Kidney (tissue), 22 donors: ENCODE measurements at places on chromosomes 2 and 18.

DNA sequence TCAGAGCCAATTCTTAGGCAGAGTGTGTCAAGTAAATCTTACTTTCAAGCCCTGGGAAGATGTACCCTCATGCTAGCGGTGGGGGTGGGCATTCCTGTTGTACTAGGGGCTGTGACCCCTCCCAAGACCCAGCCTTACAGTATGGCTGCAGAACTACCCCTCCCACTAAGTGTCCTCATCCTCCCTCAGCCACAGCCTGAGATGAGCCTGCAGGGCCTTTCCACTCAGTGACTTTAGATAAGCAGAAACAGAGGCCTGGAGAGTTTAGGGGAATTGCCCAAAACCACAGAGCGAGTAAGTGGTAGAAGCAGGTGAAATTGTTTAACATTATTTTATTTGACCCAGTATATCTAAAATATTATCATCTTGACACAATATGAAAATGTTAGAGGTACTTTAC, 36.6 kb downstream of the TTC32 start:
- no peak for DNase-seq

GRCh38 chr2:221310730-221311129, 261.4 kb downstream of the EPHA4 start:
- DNase-seq = no peak

GRCh38 chr18:23793985-23794867, 105.0 kb downstream of the LAMA3 start:
- no peak for DNase-seq

DNA sequence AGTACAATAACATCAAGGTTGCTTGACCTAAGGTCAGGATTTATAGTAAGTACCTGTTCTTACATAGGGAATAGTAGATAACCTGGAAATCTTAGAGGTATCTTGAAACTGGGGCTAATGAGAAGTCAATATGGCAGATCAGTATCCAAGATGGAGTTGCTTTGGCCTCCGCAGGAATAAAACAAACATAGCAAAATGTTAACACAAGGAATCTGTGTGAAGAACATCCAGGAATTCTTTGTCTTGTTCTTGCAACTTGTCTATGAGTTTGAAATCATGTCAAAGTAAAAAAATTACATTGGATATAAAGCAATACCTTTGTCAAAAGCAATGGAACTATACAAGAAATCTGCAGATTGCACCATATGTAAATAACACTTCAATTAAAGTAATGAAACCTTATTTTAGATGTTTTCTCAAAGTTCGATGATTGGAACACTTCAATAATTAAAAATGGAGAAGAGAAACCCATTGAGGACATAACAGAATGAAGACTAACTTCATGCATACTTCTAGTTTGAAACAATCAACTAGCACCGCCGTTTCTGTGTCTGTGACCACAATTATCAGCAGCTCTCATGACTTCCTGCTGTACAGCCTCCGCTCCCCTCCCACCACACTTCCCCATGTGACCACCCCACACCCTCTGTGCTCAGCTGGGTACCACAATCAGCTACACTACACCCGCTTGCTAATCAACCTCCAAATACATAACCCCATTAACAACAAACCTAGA, 27.6 kb downstream of the C2orf76 start:
- DNase-seq = peak; percentile 65

- no peak for DNase-seq
Measured at GRCh38 chr2:32832821-32833220, 113.9 kb upstream of the LTBP1 start.

- DNase-seq = no peak
Measured at GRCh38 chr2:33111002-33111446, 164.3 kb downstream of the LTBP1 start.

DNA sequence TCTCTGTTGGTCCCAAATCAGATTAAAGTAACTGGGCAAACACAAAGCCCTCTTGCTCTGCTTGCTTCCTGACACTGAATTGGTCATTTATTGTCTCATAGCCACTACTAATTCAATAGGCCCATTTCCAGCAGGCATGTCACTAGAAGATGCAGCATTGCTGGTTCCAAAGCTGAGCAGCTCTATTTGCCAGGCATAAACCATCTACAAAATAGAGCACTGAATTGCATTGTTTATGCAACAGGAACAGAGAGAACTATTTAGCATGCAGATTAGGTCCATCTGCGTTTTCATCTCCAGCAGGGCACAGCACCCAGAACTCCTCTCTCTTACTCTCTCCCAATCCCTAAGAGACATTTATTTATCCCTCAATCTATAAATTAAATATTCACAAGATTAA, 227.6 kb downstream of the SUCLG1 start:
- no peak for DNase-seq

DNA sequence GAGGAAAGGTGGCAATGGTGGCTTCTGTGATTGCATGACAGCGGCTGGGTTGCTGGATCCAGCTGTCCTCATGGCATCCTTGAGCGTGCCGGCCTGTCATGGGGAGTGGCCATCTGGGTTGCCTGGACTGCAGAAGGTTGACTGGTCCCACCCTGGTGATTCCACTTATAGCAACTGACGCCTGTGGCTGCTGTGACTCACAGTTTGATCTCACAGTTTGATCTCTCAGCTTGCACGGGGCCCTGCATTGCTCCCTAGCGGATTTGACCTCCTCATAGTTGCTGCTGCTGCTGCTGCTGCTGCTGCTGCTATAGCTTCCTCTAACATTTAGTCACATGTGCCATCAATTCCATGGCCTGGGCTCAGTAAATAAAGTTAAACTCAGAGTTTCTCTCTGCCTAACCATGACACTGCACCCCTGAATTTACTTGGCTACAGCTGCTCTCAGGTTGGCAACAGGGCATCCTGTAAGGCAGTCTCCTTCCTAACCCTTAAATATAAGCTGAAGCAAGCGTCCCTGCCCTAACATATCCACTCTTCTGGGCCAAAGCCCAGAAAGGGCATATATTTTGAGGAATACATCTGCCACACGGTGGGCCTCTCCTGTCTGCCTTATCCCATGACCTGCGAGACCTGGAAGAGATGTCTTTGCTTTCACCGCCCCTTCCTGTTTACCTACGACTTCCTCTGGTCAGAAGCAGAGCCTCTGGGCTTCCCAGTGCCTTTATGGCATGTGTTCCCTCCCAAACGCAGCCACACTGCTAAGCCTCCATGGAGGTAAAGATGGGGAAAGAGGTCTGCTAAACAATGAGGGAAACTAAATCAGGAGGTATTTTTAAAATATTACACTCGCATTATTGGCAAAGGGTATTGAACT, 37.8 kb upstream of the CCDC150 start:
- no peak for DNase-seq

GRCh38 chr2:134277223-134277622, 23.4 kb downstream of the MGAT5 start:
- DNase-seq = no peak

DNA sequence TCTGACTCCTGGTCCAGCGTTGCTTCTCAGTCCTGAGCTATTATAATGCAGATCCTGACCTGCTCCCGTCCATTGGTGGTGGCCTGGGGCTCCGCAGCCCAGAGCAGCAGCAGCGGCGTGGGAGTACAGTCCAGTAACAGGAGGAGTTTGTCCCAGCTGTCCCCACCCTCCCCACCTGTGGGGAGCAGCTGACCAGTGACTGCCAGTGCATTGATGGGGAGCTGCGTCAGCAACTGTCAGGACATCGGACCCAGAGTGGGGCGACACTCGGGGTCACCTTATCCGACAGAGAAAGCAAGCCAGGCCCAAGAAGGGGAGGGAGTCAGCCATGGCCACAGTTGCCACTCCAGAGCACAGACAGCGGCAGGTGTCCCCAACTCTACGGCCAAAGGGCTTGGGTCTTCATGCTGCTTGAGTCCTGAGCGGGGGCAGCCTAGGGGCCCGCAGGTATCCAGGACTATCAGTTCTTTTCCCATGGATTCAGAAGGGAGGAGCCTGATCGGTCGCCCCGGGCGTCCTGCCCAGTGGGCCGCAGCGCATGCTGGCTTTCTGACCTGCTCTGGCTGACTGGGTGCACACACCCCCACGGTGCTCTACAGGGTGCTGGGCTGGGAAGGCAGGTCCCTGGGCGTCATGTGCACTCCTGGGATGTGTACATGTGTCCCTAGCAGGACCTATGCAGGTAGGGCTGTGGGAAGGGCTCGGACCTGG, 29.7 kb downstream of the DNMT3A start:
- peak; percentile 72 for DNase-seq

DNA sequence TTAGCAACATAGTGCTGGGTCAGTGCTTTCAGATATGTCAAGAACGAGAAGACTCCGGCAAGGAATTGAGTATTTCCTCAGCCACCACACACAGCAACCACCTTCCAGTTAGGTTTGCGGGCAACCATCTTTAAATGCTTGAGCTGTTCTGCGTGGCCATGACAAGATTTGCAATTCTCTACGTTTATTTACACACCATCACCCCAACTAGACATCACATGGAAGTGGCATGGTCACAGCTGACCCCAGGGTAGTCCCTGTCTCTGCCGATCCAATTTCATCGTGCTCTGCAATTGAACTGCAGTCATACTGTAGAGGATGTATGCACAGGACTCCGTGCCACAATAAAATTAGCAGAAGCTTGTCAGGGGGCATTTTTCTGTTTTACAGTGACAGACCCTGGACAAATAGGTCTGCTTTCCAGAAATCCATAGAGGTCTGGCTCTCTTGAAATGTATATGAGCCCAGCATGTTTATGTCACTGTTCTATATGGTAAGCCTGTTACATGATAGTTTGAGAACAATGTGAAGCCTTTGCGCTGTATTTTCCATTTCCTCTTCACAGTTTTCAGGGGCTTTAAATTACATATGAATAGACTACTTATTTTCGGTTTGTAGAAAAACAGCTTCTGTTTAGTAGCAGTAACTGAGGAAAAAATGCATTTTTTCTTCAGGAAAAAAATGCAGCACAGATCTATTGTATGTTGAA, 605.2 kb downstream of the NR4A2 start:
- DNase-seq = no peak

DNA sequence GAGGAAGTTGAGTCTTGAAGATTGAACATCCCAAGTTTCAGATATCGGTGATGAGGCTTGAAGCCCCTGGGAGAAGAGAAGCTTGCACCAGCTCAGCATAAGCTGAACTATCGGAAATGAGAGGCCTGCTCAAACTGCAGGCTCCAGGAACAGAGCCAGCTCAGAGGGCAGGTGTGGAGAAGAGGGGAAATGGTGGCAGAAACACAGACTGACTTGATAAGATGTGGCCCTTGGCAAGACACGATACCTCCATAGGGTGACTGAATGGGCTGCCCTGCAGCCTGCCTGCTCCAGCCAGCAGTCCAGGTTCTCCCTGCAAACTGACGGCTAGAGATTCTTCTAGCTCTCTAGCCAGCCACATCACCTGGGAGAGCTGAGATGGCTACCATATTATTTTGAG, 86.6 kb downstream of the MYT1L start:
- no peak for DNase-seq

DNA sequence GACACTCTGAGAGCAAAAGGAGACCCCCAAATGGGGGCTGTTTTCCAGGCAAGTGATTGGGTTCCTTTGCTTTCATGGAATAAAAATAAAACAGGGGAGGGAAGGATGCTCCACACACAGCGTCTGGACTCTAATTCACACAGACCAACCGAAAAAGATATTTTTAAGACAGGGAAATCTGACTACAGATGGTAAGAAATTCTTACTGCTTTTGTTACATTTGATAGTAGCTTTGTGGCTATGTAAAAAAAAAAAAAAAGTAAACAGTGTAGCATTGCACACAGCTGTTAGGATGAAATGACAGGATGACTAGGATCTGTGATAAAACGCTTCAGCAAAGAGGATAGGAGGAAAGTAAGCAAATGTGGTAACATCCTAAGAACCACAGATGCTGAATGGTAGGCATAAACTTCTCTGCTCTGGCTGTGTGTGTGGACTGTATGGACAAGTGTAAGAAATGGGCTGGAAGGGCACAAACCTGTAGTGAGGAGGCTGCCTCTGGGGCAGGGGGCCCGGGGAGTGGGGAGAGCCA, 207.6 kb downstream of the ANAPC1 start:
- no peak for DNase-seq

GRCh38 chr2:228774548-228774947, 496.5 kb downstream of the PID1 start:
- no peak for DNase-seq

GRCh38 chr2:126802774-126803433, 95.8 kb upstream of the TEX51 start:
- DNase-seq = no peak

- DNase-seq = no peak
Measured at GRCh38 chr2:200337621-200338020, 31.1 kb downstream of the SPATS2L start.

DNA sequence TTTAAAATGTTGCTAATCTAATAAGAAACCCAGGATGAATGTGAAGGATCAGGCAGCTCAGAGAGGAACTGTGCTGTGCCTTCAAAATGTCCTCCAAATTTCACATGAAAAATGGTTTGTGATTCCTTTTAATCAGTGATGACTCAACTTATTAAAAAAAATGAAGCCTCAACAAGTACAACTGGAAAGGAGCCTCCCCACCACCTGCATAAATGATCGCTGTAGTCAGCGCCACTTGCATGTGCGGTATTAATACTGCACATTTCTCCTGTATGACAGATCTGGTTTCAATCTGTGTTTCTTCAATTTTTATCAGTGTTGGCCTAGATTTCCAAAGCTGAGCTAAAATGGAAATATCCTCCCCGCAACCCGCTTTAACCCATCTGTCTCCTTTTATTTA, 115.0 kb upstream of the TMEM200C start:
- no peak for DNase-seq

- DNase-seq = no peak
Measured at GRCh38 chr2:217286833-217287232, 427.0 kb upstream of the TNP1 start.

GRCh38 chr18:44198612-44199284, 481.9 kb upstream of the SETBP1 start:
- DNase-seq = no peak
